ENCODE measurements at places on chromosomes 13 and 19. TPM values are rescaled to one million over a fixed set of nuclear protein-coding genes. Genes with fewer than 3 reads are reported as not detected.

Gene GPR18
- not detected for total RNA-seq

Gene UGGT2
- 62.4 TPM for total RNA-seq

Gene RNF225
- total RNA-seq: not detected

Gene XAB2
- total RNA-seq: 62.0 TPM

Gene CPB2
- total RNA-seq: not detected

Gene ZNF569
- total RNA-seq: 8.0 TPM

Gene PLPPR3
- not detected for total RNA-seq

Gene BEST2
- total RNA-seq: not detected

Gene ATP4A
- not detected for total RNA-seq

Gene DCLK1
- 37.4 TPM for total RNA-seq

Gene S1PR5
- total RNA-seq: not detected

Gene BBC3
- total RNA-seq: 2.8 TPM

Gene CUL4A
- 116 TPM for total RNA-seq

GRCh38 chr13:36696410-36697010, 22.7 kb downstream of the SERTM1 start:
- DNase-seq: no peak

GRCh38 chr13:36105726-36106125, 25.5 kb downstream of the DCLK1 start:
- no peak for DNase-seq

DNA sequence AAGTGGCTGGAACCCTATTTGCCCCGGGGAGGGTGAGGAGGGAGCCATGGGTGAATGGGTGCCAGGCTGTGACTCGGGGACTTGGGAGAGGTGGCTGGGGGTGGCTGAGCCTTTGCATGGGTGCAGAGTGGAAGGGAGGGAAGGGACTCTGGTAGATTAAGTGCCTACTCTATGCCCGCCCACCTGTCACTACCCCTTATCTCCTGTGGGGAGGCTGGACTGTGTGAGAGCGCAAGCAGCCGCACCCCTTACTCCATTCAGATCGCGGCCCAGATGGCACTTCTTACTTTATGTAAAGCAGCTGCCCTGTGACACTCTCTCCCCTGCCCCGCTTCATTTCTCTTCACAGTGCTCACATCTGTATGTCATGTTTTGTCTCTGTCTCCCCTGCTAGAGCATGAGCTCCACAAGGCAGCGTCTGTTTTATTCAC, 2.9 kb downstream of the KASH5 start:
- no peak for DNase-seq

- no peak for DNase-seq
Measured at GRCh38 chr13:47679401-47679800, 321.7 kb downstream of the SUCLA2 start.

DNA sequence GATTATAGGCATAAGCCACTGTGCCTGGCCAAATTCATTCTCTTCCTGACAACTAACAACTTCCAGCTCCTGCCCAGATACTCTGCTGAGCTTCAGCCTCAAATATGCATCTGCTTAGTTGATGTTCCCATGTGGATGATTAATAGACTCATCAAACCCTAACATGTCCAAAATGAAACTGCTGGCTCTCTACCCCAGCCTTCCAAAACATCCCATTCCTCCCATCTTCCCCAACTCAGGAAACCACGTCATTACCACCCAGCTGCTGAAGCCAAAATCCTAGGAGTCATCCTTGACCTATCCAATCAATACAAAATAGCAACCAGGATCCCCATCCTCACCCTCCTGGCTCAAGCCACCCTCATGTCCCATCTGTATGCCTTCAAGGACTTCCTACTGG, 20.9 kb downstream of the POU2F2 start:
- DNase-seq: no peak

GRCh38 chr13:46131705-46132104, 26.9 kb upstream of the CPB2 start:
- no peak for DNase-seq

- no peak for DNase-seq
Measured at GRCh38 chr19:48623556-48624066, 4.3 kb downstream of the SPHK2 start.

DNA sequence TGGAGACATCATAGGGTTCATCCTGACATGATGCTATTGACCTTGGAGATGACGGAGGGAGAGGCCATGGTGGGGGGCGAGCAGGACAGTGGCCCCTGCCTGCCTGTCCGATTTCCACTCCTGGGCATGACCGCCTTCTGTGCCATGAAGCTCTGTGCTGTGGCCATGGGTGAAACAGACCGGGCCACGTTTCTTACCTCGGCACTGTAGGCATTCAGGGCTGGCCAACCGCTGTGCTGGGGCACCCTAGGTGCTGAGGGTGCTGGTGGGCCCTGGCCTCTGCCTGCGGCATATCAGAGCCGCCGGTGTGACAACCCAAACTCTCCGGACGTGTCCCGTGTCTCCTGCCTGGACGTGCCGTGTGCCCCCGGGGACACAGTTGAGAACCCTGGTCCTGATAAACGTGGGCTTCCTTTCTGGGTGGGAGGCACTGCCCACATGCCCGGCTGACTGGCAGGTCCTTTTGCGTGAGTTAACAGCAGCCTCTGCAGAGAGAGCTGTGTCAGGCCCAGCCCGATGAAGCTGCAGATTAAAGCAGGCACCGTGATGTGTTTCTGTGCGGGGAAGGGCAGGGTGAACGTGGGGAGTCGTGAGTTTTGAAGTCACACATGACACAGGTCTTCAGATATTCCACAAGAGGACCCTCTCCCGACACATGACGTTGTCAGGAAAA, 46.5 kb downstream of the TMEM255B start:
- DNase-seq: no peak

GRCh38 chr13:101572456-101572855, 120.0 kb downstream of the ITGBL1 start:
- no peak for DNase-seq

DNA sequence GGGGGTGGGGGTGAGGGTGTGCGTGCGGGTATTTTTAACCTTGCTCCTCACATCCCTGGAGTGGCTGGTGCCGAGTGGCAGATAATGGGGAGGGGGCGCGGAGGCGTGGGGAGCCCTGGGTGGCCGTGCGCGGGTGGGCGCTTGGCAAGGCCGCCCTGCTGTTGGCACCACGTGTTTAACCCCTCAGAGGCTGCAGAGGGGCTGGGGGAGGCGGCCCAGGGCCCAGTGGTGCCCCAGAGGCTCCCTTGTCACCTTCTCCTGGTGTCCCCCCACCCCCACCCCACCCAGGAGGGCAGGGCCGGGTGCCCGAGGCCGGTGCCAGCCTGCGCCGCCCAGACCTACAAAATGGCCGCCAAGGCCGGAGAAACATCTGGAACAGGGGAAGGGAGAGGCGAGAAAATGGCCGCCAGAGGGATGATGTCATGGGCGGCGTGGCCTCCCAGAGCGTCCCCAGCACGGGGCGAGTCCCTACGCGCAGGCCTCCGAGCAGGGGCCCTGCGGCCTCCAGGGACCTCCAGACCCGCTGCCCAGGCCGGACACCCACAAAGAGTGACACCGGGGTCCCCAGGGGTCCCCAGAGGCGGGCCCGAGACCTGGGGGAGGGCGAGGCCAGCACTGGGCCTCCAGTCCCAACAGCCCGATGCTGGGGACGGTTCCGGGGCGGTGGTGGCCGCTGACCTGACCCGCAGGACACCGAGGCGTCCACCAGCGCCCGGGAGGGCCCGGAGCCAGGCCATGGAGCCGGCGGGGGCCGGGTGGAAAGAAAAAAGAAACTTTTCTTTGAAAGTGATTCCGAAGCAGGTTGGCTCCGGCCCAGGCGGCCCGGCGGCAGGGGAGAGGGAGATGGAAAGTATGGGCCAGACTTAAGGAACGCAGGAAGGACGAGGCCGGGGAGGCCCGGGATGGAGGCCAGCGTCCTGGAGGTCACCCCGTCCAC, 38.2 kb downstream of the NFIC start:
- peak; percentile 79 for DNase-seq

DNA sequence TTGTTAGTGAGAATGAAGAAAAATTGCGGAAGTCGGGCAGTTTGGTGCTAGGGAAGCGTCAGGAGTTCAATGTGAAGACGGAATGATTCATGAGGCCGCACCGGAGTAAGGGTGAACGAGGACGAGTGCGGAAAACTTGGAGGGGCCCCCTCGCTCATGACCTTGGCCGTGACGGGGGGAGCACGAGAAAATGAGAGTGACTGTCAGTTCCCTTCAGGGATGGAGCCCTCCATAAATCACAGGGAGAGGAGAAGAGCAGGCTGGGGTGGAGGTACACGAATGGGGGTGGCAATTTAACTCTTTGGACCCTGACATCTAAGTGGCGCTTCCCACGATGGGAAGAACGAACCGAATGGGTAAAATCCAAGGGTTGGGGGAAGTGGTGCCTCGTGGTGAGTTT, 486.4 kb downstream of the TSHZ3 start:
- DNase-seq: no peak

GRCh38 chr13:50149932-50150331, 134.7 kb downstream of the KCNRG start:
- no peak for DNase-seq

- DNase-seq: no peak
Measured at GRCh38 chr13:60690604-60691003, 293.6 kb downstream of the TDRD3 start.

DNA sequence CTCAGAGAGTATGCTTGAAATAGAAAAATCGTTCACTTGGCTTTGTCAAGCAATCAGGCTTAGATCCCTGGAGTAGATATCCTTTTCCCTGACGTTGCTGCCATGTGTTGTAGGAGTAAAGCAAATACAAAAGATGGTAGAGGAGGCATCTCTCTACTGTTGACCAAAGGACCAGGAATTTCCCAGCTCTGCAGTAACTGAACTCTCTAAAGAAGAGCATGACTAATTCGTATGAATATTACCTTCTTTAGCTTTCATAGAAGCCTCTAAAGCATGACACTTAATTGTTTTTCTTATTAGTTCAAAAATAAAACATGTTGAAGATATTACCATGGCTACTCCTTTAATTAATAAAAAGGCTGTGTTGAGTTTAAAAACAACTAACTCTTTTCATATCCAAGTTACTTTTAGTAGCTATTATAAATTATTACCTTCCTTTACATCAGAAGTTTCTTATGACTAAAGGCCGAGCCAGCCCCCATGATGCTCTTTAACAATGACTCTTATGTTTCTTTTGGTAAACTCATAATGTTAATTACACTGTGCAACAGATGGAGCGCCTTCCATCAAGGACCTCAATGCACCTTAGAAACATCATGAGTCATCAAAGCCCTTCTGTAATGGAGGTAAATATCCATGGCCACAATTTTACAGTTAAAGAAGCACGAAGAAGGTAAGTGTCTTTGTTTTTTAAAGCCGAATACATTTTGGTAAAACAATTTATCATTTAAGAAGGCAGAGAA, 352.4 kb downstream of the KLF5 start:
- no peak for DNase-seq

GRCh38 chr19:49773663-49774350, 7.0 kb downstream of the AP2A1 start:
- DNase-seq: no peak

DNA sequence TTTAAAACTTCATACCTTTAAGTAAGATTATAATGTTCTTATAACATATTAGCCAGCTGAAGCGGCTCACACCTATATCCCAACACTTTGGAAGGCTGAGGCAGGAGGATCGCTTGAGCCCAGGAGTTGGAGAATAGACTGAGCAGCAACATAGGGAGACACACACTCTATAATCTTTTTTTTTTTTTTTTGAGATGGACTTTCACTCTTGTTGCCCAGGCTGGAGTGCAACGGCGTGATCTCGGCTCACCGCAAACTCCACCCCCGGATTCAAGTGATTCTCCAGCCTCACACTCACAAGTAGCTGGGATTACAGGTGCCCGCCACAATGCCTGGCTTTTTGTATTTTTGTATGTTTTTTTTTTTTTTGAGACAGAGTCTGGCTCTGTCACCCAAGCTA, 37.3 kb downstream of the SPRYD7 start:
- no peak for DNase-seq

GRCh38 chr13:78020861-78021260, 102.2 kb upstream of the EDNRB start:
- no peak for DNase-seq

DNA sequence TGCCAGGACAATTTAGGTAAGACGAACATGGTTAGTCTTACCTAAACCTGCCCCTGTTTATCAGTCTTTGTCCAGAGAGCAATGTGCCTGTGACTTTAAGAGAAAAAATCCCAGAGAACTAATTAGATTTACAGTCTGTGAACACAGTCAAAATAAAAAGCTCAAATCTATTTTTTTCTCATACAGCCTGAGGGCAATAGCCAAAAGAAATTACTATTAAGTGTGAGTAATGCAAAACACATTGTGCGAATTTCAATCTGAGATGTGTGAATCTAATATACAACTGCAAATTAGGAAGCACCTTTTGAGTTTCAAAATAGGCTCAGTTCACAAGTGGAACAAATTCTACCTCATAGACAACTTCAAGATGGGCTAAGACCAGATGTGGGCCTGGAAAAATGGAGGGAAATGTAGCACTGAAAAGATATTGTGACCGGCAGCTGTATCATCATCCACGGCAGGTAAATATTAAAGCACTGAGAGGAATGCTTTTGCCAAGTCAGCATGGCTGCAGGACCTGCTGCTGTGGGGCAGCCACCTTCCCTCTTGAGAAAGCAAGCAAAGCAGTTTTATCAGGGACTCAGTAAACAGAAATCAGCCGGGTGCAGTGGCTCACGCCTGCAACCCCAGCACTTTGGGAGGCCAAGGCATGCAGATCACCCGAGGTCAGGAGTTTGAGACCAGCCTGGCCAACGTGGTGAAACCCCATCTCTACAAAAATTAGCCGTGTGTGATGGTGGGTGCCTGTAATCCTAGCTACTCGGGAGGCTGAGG, 114.8 kb downstream of the KATNAL1 start:
- no peak for DNase-seq

DNA sequence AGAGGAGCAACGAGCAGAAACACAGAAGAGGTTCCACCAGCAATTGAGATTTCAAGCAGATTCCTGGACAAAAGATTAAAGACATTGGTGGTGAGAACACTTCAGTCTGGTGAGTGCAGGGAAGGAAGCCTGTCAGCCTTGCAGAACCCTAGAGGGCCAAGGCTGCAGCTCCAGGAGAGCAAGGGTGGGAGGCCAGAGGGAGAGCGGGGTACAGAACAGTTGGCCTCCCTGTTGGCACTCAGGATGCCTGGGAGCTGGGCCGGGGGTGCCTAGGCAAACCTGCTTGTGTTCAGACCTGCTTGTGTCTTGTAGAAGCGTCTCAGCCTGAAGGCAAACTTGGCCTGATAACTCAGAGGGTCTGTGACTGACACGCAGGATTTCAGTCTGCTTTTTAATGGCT, 5.1 kb upstream of the LIN7B start:
- DNase-seq: no peak

- peak; percentile 34 for DNase-seq
Measured at GRCh38 chr13:19959141-19959830, 759 bp downstream of the ZMYM2 start.

GRCh38 chr13:27310946-27311345, 40.3 kb downstream of the RASL11A start:
- DNase-seq: no peak

GRCh38 chr13:76980075-76980718, 11.7 kb upstream of the CLN5 start:
- DNase-seq: peak; percentile 69

GRCh38 chr19:2631213-2631821, 71.2 kb downstream of the GNG7 start:
- DNase-seq: no peak

DNA sequence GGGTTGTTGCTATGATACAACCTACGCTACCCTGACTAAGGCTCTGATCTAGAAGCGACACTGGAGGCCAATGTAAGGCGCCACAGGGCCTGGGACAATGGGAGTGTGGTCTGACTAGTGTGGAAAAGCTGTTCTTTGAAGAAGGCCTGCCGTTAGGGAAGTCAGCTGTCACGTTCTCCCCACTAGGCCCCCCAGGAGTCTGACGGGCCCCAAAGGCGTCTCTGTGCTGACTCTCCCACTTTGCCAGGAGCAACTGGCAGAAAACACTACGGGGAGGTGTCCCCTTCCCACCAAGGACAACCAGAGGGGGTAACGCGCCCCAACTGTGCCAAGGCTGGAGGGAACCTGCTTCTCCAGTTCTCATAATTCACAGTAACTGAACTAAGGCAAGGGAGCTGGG, 25.3 kb upstream of the EIF3G start:
- no peak for DNase-seq

Measured in tibial nerve (tissue), 4 donors.